BE2C (cell line): ENCODE measurements at places on chromosomes 16 and 17.
A peak's percentile ranks its signal among the peaks of the same experiment; 100 is the strongest.

GRCh38 chr17:55773671-55774070, 22.8 kb downstream of the PCTP start:
- DNase-seq, result no peak

- no peak for DNase-seq
Measured at GRCh38 chr16:85618521-85618920, 5.4 kb downstream of the GSE1 start.

DNA sequence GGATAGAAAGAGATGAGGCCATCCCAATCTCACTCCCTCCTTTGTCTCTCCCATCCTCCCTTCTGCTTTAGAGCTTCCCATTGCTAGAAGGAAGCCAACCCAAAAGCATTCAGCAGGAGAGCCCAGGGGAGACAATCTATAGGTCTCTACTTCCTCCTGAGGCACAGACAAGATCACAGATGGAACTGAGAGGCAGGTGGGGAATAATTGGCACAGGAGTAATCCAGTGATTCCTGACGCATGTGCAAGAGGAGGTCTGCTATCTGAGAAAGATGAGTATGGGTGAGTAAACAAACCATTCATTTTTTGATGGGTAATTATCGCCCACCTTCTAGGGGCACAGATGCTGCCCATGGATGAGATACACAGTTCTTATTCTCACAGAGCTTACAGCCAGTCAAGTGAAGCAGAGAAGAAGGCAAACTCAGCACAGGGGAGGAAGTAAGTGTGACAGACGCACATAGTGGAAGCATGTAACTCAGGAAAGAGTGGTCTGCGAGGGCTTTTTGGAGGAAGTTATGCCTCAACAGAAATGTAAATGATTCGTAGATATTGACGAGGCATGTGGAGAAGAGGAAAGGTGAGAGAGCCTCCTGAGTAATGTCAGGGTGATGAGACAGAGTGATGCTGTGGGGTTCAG, 88.9 kb upstream of the HLF start:
- DNase-seq, result no peak

DNA sequence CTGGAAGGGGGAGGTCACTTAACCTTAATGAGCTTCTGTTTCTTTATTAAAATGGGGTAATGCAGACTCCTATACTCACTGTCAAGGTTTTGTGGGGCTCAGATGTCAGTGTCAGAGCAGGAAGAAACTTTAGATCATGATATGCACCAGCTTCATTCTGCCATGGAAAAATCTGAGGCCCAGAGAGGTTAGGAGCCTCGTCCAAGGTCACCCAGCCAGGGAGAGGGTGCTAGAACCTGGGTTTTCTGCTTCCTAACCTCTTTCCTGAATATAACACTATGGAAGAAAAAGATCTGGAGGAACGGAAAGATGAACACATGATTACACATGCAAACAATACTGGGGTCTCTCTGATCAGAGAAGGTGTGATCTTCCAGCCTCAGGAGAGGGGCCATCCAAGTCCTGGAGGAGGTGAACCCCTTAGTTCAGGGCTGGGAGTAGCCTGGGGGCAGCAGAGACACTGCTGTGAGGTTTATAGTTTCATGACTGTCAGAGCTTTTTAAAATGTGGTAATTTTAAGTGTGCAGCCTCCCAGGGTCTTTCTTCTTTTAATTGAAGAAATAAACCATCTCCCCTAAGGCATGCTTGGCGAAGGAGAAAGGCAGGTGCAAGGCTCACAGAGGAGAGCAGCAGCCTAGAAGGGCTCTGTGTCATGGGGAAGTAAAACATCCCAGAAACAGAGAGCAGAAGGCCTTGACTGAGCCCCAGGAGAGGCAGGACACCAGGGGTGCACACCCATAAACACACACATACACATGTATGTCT, 10.2 kb upstream of the MEOX1 start:
- no peak for DNase-seq

- DNase-seq, result no peak
Measured at GRCh38 chr17:76827736-76828135, 40.5 kb upstream of the MGAT5B start.

DNA sequence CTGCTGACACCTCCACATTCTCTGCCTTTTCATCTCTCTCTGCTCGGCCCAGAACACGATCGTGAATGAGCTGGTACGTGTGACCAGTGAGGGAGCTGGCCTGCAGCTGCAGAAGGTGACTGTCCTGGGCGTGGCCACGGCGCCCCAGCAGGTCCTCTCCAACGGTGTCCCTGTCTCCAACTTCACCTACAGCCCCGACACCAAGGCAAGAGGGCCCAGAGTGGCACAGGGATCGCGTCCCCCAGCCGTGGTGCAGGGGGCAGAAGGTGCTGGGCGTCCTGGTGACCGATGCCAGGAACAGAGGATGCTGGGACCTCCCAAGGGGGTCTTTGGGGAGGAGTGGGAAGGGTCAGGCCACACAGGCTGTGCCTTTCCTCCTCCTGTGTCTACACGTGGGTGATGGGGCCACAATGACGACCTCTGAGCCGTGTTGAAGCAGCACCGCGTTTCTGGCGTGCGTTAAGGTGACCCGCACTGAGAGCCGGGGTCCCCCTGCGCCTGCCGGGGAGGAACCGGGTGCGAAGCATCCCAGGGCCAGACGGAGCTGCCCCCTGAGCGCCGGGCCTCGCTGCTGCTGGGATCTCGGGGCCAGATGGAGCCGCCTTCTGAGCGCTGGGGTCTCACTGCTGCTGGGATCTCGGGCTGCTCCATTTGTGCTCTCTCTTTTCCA, 17.4 kb downstream of the GAA start:
- no peak for DNase-seq

DNA sequence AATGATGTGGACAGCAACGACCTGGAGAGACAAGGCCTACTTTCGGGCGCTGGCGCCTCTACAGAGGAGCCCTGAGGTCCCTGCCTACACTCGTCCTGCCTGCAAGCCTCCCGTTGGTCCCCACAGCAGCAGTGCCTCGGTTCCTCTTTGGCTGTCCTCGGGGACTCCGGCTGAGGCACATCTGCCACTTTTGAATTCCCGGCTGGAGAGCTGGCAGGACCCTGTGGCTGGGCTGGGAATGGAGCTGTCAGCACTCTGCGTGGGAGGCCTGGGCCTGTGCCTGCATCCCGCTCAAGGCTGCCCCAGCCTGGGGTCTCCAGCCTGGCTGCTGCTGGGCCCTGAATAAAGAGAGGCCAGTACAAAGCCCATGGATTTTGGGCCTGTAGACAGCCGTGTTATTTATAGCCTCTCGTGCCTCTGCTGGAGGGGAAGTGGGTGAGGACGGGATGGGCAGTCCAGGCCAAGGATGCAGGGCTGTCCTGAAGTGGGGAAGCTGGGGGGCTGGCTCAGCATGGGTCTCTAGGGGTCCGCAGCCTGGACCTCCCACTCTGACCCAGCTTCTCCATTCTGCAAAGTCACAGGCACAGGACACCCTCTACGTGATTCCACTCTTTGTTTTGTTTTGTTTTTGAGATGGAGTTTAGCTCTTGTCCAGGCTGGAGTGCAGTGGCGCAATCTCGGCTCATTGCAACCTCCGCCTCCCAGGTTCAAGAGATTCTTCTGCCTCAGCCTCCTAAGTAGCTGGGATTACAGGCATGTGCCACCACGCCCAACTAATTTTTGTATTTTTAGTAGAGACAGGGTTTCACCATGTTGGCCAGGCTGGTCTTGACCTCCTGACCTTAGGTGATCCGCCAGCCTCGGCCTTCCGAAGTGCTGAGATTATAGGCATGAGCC, 10.6 kb upstream of the SPNS2 start:
- no peak for DNase-seq

- no peak for DNase-seq
Measured at GRCh38 chr16:49619811-49620157, 236.1 kb downstream of the ZNF423 start.

DNA sequence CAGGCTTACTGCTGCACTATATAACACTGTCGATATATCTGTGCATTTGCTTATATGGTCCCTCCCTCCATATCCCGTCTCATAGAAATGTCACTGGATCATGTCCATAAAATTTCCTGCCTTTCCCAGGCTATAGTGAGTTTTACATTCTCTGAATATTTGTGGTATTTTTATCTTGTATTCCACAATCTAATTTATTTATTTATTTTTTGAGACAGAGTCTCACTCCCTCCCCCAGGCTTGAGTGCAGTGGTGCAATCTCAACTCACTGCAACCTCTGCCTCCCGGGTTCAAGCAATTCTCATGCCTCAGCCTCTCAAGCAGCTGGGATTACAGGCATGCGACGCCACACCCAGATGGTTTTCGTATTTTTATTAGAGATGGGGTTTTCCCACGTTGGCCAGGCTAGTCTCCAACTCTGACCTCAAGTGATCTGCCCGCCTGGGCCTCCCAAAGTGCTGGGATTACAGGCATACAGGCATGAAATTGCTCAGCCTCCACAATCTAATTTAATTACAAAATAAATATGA, 12.9 kb downstream of the TRIM37 start:
- DNase-seq, result peak; percentile 9

DNA sequence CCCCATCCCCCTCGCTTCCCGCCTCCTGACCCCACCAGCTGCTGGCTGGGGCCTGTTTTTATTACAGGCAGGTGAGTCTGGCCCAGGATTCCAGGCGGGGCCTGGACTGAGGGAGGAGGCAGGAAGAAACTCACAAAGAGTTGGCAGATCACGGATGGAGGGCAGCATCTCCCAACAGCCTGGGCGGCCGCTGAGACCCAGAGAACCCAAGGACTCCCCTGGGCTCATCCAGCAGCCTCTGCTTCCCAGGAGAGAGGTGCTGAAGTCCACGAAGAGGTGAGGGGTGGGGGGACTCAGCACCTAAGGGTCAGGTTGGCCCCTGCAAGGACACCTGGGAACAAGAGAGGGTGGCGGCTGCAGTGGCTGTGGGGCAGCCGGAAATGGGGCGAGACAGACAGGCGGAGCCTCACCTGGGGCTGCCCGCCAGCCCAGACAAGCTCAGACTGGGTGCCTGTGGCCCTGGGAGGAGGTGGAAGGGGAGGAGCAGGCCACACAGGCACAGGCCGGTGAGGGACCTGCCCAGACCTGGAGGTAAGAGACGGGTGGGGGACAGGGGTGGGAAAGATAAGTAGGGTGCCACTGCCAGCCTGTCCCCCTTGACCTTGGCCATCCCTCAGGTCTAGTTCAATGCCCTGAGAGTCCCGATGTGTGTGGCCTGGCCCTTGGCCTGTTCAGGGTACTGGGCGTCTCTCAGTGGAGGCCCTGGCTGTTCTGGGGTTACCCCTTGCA, 8.7 kb upstream of the ADGRG1 start:
- peak; percentile 24 for DNase-seq

- DNase-seq, result no peak
Measured at GRCh38 chr16:4552541-4552940, 3.6 kb upstream of the C16orf96 start.

- DNase-seq, result peak; percentile 74
Measured at GRCh38 chr16:67653128-67653788, 6.8 kb downstream of the ACD start.

- DNase-seq, result no peak
Measured at GRCh38 chr17:57089391-57089790, 4.3 kb downstream of the AKAP1 start.

- DNase-seq, result no peak
Measured at GRCh38 chr16:80191928-80192327, 348.9 kb upstream of the DYNLRB2 start.
